Esophagus mucosa (tissue), 1 donor: ENCODE measurements at places on chromosomes 3 and 15.

- no peak for ATAC-seq
Measured at GRCh38 chr3:109804697-109805096, 467.4 kb upstream of the DPPA4 start.

DNA sequence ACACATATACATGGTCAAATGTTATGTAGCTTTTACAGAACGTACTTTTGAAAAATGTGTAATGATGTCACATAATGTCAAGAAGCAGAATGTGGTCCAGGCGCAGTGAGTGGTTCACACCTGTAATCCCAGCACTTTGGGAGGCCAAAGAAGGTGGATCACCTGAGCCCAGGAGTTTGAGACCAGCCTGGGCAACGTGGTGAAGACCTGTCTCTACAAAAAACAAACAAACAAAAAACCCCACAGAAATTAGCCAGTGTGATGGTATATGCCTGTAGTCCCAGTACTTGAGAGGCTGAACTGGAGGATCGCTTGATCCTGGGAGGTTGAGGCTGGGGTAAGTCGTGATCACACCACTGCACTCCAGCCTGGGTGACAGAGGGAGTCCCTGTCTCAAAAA is 15.9 kb upstream of the GLCE start:
- no peak for ATAC-seq

DNA sequence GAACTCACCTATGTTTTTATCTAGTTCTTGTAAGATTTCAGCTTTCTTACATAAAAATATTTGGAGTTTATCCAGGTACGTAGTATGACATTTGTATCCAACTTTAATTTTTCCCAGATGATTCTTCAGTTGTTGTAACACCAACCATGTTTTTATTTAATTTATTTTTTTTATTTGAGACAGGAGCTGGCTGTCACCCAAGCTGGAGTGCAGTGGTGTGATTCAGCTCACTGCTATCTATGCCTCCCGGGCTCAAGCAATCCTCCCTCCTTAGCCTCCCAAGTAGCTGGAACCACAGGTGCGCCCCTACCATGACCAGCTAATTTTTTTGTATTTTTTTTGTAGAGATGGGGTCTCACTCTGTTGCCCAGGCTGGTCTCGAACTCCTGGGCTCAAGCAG is 6.6 kb downstream of the XYLB start:
- ATAC-seq = no peak

- ATAC-seq = no peak
Measured at GRCh38 chr15:47301481-47301880, 415.8 kb upstream of the SEMA6D start.

DNA sequence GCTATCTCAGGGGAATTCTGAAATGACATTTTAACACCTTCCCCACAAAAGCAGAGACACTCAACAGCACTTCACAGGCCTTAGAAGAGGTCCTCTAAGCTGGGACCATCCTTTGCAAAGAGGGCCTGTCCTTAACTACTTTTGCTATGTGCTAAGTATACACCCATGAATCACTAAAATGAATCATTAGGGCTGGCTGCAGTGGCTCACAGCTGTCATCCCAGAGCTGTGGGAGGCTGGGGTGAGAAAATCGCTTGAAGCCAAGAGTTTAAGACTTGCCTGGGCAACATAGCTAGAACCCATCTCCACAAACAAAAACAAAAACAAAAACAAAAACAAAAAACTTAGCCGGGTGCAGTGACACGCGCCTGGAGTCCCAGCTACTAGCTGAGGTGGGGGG is 53.9 kb upstream of the MELTF start:
- peak; percentile 83 for ATAC-seq

- peak; percentile 60 for ATAC-seq
Measured at GRCh38 chr3:137121704-137122314, 164.0 kb downstream of the IL20RB start.

DNA sequence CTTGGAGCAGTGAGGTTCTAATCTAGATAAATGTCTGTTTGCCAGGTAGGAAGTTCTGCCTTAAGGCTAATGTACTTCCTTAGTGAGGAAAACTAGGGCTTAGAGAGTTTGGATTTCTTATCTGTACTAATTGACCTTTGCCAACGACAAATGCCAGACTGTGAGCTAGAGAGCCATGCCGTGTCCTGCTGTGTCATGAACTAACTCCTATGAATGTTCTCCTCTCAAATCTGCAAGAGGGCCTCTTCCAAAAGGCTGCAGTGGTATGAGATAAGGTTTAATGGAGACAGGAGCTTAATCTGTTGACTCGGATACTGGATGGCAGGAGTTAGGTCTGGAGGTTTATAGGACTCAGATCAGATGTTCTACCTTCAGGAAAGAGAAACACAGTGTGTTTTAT is 524.9 kb downstream of the NTRK3 start:
- ATAC-seq = no peak
